ENCODE measurements at places on chromosomes 1 and 21. TPM values are rescaled to one million over a fixed set of nuclear protein-coding genes. Genes with fewer than 3 reads are reported as not detected.

ZRANB2 gene
- 45.4 TPM for total RNA-seq

GRCh38 chr1:162956922-162957321, 95.9 kb upstream of the CCDC190 start:
- DNase-seq: peak; percentile 33

DNA sequence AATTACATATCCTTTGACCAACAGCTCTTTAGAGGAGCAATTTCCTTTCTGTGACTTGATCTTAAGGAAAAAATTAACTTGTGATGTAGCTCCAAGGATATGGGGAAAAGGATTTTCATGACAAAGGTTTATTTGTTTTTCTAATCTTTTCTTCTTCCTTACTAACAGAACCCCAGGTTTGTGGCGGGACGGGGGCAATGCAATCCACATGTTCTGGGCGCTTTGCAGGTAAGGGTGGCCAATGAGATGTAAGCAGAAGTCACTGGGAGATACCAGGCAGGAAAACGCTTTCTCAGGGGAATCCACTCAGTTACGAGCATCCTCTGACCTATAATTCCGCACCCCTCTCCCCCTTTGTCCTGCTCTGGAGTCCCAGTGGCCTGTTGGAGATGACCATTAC, 122.0 kb downstream of the MRPS6 start:
- no peak for DNase-seq

GRCh38 chr1:151716771-151717631, at the start of gene CELF3:
TSS of gene CELF3 (minus strand) at chr1:151716803. CDS start at chr1:151716020, 783 bp downstream.
- no peak for DNase-seq

- DNase-seq: no peak
Observed at GRCh38 chr1:183905508-183906113, 100.7 kb downstream of the RGL1 start.

- DNase-seq: no peak
Observed at GRCh38 chr21:18147678-18148077, 97.0 kb upstream of the CHODL start.

GRCh38 chr1:205923651-205924459, 19.4 kb downstream of the SLC26A9 start:
- no peak for DNase-seq

DNA sequence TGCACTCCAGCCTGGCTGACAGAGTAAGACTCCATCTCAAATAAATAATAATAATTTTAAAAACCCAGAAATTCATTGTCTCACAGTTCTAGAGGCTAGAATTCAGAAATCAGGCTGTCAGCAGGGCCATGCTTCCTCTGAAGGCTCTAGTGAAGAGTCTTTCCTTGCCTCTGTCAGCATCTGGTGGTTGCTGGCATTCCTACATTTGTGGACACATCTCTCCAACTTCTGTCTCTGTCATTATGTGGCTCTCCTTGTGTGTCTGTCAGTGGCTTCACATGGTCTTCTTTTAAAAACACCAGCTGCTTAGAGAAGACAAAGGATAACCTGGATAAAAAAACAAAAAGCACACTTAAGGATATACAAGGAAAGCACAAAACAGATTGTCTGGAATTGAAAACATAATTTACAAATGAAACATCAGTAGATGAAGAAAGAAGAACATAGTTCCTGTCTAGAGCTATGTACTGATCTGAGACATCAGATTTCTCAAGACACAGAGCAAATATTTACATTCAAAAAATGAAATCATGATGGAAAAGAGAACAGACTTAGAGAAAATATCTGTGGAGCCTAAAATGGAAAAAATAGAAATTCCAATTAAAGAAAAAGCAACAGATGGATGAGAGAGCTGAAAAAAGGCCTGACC, 32.7 kb upstream of the ASB17 start:
- DNase-seq: no peak

- DNase-seq: no peak
Observed at GRCh38 chr1:238465449-238465848, 574.7 kb upstream of the ZP4 start.
